NK-92 treated with Interleukin-12 subunit alpha and Interleukin-12 subunit beta, amount 100 ng/mL, for 24 hours (cell line): ENCODE measurements at places on chromosomes 2 and 18.

- no peak for DNase-seq
These were observed 32.4 kb upstream of the ACYP2 start for GRCh38 chr2:54083021-54083420.

DNA sequence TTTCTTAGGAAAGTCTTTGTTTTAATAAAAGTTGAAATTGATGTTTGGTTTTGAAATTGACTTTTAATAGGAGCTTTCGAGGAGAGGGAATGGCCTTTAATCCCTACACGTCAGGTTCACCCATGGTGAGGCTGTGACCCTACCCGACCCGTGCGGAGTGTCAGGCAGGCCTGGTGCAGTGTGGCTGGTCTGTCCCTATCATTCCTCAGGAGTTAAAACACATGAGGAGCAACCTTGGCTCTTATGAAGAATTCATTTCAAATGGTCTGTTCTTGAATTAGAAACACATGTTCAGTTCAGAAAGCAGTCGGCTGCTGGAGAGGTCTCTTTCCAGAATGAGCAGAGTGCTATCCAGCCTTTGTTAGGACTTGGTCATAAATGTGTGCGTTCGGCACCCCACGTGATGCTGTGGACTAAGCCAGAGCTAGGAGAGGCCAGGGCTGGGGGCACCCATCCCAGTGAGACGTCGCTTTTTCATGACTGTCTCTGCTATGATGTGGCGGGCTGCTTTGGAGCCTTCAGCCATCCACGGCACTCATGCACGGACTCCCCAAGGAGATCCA, 54.7 kb downstream of the EMILIN2 start:
- no peak for DNase-seq

- DNase-seq: no peak
These were observed 99.8 kb upstream of the FZD7 start for GRCh38 chr2:201933792-201934237.

- DNase-seq: no peak
These were observed 16.1 kb downstream of the KCNS3 start for GRCh38 chr2:17894556-17894955.

DNA sequence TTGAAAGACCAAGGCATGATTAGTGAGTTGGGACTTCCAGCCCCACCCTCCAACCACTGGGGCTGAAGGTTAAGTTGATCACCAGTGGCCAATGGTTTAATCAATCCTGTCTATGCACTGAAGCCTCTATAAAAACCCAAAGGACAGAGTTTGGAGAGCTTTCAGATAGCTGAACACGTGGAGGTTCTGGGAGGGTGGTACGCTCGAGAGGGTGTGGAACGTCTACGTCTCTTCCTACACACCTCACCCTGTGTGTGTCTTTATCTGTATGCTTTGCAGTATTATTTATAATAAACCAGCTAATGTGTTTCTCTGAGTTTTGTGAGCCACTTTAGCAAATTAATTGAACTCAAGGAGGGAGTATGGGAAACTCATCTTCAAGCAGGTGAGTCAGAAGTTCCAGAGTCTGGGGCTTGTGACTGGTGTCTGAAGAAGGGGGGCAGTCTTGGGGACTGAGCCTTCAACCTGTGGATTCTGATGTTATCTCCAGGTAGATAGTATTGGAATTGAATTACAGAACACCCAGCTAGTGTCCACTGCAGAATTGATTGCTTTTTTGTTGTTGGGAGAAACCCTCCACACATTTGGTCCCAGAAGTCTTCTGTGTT, 20.3 kb downstream of the ACTR3 start:
- no peak for DNase-seq

DNA sequence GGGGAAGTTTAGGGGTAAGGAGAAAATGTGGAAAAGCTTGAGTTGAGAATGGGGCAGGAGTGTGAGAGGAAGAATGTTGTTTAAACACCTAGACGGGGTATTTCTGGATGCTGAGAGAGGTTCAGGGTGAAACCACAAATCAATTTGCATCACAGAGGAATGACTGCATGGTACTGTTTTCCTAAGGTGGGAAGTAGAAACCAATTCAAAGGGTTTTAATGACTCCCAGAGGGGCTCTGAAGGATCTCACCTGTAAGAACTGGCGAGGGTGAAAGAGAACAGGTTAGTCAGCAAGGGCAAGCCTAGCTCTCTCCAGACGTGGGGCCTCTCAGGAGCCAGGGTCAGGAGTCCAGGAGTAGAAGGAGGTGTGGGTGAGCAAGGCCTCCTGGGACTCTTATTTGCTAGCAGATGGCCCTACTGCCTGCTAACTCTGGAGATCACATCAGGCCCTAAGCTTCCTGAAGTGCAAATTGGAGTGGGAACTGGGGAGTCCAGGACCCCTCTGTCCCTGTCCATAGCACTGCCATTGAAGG, 133.0 kb upstream of the CELF4 start:
- DNase-seq: no peak

GRCh38 chr18:388200-388599, 112.3 kb downstream of the COLEC12 start:
- no peak for DNase-seq

GRCh38 chr2:128786316-128786715, 467.6 kb upstream of the HS6ST1 start:
- no peak for DNase-seq

DNA sequence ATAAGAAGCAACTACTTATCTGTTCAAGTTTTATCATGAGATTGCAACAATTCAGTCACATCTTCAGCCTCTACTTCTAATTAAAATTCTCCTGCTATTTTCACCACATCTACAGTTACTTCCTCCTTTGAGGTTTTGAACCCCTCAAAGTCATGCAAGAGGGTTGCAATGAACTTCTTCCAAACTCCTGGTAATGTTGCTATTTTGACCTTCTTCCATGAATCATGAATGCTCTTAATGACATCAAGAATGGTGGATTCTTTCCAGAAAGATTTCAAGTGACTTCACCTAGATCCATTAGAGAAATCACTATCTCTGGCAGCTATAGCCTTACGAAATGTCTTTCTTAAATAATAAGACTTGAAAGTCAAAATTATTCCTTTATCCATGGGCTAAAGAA, 1052.8 kb upstream of the NRXN1 start:
- no peak for DNase-seq

GRCh38 chr2:232748038-232748437, 28.3 kb downstream of the KCNJ13 start:
- no peak for DNase-seq

DNA sequence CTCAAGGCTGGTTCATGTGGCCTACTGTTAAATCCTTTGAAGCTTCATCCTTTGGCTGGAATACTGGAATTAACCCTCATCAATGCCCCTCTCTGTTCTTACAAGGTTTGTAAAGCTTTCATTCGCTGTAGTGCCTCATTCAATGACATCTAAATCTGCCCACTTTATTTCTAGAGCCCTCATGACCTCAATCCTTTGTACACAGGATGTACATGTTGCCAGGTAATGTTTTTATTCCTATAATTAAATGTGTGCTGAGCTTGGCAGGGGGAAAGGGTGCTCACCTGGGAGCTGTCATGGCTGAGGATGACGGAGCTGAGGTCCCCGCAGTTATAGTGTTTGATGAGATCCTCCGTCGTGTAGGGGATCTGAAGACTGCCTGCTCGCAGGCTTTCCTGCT, 39.3 kb downstream of the TRABD2A start:
- DNase-seq: no peak

- DNase-seq: no peak
These were observed 193.7 kb downstream of the INO80D start for GRCh38 chr2:205892251-205892655.

DNA sequence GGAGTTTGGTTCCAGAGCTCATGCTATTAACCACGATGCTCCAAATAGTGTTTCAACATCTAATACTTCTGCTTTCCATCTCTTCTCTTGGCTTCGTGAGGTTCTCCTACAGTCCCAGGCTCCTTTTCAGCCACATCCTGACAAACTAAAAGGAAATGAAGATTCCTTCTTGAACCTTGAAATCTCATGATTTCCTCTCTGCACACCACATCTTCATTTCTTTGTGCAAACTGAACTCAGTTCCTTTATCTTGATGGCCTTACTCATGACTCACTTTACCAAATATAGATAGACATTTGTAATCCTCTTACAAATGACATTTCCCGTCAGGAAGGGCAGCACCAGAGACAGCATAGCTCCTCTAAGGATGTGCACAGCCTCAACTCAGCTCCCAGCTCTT, 50.0 kb upstream of the ITGA4 start:
- no peak for DNase-seq

- no peak for DNase-seq
These were observed 7.4 kb upstream of the RHOB start for GRCh38 chr2:20439503-20439902.

DNA sequence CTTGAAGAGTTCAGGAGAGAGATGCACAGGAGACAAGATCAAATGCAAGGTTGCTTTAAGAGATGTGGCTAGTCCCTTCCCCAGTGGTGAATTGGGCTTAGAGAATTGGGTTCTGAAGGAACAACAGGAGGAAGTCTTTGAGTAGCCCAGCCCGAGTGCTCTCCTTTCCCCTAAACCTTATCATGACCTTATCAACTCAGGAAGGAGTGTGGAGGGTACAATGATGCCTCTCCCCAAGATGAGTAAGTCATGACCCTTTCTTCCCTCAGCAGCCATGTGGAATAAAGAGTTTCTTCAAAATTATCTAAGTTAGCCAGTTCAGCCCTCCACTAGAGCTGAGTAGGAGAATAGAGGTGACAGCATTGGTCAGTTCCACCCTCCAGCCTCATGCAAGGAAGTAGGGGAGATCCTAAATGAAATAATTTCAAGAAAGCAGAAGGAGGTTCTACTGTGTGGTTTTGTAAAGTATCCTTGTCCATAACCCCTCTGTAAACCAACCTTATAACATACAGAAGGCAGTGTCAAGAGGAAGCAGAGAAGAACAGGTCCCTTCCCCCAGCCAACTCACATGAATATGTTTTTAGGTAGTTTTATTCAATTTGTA, 88.4 kb downstream of the ARHGAP15 start:
- DNase-seq: no peak

- DNase-seq: no peak
These were observed 60.6 kb upstream of the SLC16A14 start for GRCh38 chr2:230129343-230129742.

GRCh38 chr2:75788154-75788553, 77.4 kb upstream of the GCFC2 start:
- no peak for DNase-seq

DNA sequence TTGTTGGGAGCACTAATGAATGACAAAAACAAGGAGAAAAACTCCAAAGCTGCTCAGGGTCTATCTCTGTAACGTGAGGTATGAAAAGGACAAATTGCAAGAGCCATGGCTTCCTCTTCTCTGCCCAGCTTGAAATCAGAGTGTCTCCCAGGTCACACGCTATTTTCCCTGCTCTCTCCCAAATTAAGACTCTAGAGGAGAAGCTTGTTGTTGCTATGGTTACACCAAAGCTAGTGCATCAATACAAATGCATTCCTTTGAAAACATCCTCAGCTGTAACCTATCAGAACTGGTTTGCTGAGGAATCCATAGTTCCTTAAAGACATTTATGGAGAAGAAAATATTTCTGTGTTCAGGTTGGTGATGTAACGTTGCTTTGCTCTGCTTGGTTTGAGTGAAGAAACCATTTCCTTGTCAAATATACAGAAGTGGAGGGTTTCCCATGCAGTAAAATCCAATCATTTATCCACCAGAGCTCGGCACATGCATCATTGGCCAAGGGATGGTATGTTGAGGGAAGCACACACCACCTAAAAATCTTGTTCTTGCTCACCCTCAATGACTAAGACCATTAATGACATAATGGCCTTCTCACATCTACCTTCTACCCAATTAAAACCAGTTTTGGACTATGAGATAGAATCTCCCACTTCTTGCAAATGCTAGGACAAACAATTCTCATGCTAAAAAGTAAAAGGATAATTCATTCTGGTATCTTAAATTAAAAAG, 2135.6 kb upstream of the CELF4 start:
- DNase-seq: no peak

DNA sequence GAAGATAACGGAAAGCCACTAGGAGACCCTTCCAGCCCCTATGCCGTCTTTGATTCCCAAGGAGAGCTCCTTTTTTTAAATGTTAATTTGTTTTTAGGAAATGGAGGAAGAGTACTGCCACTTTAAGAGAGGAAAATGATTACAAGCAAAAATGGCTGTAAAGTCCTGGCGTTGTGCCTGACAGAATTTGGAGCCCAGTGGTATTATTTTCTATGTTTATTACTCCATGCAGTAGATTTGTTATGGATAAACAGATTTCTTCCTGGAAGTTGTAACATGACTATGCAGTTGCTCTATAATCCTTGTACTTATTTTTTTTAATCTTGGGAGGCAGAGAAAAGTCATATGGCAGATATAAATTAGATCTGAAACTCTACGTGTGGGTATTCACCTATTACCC, 141.3 kb downstream of the GBX2 start:
- DNase-seq: no peak

DNA sequence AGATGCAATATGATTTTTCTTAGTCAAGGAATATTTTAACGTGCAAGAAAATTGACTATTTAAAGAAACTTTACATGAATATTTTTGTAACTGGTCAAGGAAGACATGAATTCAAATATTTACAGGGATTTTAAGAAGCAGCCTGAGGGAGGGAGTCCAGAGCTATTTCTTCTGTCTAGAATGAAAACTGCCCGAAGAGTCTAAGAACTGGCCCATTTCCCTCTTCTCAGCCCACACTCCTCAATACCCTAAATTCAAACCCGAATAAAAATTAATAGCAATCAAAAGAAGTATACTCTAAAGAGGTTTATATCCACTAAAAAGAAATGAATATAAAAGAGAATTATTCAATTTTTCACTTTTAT, 6.5 kb upstream of the NDUFV2 start:
- no peak for DNase-seq

DNA sequence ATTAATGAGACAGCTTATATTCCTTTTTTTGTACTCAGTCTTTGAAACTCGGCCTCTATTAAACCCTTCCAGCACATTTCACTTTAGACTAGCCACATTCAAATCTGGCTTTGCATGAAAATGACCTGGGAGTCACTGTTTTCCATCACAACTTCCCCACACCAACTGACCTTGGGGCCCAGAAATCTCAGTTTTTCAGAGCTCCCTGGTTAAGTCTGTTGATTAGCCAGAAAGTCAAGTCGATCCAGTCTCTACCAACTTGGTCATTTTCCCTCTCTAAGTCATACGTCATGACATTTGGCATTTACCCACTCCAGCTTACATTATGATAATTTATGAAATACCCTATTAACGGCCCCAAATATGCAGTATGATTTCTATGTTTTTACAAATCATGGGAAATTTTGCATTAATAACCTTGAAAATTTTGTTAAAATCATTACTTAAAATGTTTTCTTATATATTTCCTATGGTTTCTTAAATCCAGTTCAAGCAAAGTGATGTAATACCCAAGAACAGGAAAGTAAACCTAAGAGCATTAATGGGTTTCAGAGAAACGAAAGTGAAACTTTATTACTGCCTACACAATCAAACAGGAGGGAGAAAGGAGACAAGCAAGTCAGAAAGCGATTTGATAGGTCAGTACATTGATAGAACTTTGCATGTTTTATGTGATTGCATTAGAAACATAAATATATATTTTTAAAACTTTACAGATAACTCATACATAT, 77.1 kb downstream of the SPATS2L start:
- DNase-seq: no peak

GRCh38 chr2:128573116-128573515, 254.4 kb upstream of the HS6ST1 start:
- no peak for DNase-seq
